ENCODE measurements at places on chromosomes 5 and 9.

GRCh38 chr5:173789031-173789920 is 98.9 kb upstream of the CPEB4 start:
- no peak for DNase-seq

DNA sequence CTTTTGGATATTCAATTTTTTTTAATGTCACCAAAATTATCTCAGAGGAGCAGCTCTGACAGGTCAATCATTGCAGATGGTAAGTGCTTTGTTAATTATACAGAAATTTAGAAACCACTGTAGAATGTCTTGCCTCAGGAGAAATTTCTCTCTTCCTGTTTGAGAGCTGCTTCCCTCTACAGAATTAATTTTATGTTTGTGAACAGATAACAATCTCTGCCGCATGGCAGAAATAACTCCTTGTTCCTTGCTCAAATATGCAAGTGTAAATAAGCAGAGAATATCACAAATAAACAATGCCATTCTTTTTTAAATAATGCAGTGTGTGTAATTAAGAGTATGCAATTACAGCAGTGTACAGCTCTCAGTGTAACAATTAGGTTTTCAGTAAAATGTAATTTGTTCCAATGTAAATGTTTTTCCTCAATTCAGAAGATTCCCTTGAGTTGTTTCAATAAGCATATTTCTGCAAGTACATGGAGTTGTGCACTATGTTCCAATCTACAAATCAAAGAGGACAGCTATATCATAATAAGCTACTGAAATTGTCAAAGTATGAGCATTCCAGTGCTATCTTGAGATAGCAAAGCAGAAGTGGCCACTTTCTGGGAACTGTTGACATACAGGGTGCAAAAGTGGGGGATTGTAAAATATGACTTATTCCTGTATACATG is 1012.8 kb downstream of the MAT2B start:
- DNase-seq: no peak

- DNase-seq: no peak
Observed at GRCh38 chr5:84028093-84028492, 307.4 kb upstream of the HAPLN1 start.

GRCh38 chr5:179892255-179892654 is 15.4 kb downstream of the TBC1D9B start:
- DNase-seq: no peak

DNA sequence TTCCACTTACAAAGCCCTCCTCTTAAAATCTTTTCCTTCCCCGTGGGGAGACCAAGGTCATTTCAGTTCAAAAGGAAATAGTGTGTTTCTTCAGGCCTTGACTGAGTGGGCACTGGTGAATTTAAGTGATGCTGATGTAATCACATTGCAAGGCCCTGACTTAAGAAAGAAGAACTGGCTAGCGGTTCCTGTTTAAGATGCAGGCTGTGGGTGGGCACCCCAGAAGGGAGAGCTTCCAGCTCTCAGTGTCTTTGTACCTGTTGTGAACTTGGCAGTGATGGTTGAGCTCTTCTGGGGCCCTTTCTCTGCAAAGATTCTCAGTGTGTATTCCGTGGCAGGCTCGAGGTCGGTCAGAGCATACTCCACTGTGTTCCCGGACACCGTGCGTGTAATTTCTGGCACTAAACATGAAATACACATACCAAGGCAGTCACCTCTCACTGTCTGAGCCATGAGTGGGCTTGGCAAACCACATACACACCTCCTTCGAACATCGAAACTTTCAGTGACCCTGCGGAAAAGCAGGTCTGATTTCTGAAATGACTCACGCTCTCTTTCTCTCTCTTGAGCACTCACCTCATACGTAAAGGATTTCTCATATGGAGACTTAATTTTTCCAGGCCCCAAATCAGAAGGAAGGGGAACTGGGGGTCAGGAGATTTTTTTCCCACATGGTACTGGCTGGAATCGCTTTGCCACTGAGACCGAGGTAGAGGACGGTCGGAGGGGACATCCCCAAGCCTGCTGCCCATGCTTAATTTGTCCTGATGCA is 81.9 kb downstream of the TNC start:
- no peak for DNase-seq

DNA sequence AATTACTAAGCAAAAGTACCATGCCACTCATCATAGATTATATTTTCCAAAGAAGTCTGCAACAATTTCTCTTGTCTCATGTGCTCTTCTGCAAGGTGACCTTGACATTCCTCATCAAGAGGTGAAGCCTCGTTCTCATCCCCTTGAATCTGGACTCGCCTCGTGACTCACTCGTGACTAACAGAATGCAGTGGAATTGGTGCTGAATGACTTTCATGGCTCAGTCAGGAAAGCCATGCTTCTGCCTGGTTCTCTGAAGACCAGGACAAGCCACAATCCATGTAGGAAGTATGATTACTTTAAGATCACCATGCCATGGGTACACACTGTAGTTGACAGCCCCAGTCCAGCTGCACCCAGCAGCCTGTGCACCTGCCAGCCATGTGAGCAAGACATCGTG is 335.8 kb downstream of the GADD45G start:
- no peak for DNase-seq

- DNase-seq: no peak
Observed at GRCh38 chr9:5879419-5880181, 11.1 kb upstream of the MLANA start.

DNA sequence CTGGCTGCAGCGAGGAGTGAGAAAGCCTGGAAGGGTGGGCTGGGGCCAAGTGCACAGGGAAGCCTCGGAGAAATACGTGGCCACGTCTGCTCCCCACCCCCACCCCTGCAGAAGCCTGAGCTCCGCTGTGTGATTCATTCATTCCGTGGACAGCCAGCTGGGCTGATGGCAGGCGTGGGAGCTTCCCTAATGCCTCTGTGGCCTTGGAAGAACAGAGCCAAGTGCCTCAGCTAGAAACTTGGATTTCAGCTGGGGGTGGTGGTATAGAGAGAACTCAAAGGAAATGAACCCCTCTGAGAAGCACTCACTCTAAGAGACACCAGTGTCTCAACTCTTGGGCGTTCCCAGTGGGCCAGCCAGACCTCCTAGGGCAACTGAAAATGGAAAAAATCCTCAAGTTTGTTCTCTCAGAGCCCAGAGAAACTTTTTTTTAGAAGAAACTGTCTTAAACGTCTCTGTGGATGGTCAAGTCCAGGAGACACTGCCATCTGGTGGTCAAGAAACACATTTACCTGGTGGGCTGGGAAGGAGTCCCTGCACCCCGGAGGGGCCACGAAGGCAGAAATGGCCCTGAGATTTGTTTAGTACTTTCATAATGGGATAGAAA is 18.0 kb downstream of the ATOX1 start:
- no peak for DNase-seq

DNA sequence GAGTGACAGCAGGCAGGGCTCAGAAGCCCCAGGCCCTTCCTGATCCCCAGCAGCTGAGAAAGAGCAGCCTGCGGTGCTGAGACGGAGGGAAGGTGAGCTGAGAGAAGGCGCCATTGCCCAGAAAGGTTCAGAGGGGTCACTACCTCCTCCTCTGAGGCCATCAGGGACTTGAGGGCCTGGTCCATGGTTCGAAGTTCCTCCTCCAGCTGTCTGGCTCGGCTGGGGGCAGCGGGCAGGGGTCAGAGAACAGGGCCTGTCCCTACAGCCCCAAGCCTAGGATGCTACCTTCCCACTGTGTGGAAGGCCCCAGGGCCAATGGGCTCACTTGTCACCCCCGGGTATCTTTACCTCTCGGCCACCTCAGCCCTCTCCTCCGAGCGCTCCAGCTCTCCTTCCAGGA is 4.8 kb downstream of the TPM2 start:
- DNase-seq: no peak

DNA sequence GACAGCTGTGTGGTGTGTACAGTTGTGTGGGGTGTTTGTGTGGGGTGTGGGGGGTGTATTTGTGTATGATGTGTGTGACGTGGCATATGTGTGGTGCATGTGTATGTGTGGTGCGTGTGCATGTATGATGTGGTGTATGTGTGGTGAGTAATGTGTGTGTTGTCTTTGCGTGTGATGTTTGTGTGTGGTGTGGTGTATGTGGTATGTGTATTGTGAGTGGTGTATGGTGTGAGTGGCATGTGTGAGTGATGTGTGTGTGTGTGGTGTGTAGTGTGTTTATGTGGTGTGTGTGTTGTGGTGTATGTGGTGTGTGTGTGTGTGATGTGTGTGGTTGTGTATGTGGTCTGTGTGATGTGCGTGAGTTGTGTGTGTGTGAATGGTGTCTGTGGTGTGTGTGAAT is 191.1 kb downstream of the MELK start:
- DNase-seq: no peak

DNA sequence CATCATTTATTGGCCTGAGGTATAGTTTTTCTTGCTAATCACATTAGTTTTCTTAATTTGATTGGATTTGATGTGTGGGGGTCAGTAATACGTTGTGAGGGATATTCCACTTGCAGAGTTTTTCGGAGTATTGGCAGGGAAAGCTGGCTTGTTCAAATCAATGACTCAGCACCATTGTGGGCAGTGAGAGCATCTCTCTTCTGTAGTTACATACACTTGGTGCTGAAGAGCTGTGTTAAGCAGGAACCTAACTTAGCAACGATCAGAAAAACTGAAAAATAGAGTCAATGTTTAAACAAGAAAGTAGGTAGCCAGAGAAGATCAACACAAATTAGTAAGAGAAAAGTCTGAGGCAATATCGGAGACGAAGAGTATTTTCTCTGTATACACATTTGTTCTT is 344.6 kb upstream of the EDIL3 start:
- DNase-seq: no peak

DNA sequence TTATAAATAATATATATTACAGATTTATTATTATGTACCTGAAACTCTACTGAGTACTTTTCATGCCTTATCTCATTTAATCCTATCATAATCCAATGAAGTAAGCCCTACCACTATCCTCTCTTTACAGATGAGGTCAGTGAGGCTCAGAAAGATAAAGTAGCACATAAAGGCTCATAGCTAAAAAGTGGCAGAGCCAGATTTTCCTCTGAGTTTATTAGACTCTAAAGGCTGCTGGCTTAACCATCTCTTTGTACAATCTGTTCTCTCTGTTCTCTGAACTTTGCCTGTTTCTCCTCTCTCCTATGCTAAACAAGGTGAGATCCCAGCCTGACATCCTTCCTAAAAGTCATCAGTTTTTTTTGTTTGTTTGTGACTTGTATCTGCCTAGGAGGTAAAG is 311.2 kb downstream of the KCTD16 start:
- no peak for DNase-seq

DNA sequence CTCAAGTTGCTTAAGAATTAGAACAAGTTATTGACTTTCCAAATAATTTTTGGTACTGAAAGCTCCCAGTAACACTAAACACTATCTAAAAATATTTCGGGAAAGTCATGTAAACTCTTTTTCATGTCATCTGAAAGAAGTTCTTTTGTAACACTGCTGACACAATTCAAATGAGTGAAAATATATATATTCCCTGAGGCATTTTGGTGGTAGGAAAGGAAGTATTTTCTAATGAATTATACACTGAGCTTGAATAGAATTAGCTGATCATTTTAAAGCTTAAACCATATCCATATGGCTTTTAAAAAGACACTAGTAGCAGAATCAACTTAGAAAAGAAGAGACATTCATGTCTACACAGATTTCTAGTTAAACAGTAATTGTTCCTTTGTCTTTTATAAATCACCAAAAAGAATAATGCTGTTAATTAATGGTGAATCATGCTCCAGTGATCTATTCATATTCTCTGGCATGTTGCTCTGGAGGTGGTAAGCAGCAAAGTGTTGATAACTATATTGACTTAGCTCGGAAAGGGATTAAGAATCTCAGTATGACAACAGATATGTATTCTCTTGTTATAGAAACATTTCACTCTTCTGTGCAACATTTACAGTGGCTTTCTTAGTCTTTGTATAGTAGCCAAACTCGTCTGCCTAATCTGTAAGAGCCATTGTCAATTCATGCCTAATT is 27.4 kb upstream of the RFX3 start:
- DNase-seq: no peak

DNA sequence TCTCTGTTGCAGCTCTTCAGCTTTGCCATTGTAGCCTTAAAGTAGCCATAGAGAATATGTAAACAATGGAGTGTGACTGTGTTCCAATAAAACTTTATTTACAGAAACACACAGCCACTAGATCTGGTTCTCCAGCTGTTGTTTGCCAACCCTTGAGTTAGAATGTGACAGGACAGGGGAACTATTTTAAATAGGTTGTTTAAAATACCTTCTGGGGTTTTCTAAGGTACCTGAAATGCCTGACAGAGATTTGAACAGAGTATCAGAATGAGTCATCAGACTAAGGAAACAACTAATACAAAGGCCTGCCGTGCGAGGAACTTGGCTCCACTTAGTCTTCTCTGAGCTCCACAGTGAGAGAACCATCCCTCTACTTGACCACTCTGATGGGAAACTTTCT is 85.4 kb downstream of the HSD17B4 start:
- DNase-seq: no peak

All from stimulated activated CD8-positive, alpha-beta memory T cell treated with anti-CD3 and anti-CD28 coated beads, Interleukin-15, amount 100 ng/mL, for 24 hours (primary cell).